Right renal pelvis (tissue), 4 donors: ENCODE measurements at places on chromosomes 11 and 22.
A peak's percentile ranks its signal among the peaks of the same experiment; 100 is the strongest.

GRCh38 chr11:117121176-117121575 lies 22.9 kb upstream of the PAFAH1B2 start:
- no peak for DNase-seq

DNA sequence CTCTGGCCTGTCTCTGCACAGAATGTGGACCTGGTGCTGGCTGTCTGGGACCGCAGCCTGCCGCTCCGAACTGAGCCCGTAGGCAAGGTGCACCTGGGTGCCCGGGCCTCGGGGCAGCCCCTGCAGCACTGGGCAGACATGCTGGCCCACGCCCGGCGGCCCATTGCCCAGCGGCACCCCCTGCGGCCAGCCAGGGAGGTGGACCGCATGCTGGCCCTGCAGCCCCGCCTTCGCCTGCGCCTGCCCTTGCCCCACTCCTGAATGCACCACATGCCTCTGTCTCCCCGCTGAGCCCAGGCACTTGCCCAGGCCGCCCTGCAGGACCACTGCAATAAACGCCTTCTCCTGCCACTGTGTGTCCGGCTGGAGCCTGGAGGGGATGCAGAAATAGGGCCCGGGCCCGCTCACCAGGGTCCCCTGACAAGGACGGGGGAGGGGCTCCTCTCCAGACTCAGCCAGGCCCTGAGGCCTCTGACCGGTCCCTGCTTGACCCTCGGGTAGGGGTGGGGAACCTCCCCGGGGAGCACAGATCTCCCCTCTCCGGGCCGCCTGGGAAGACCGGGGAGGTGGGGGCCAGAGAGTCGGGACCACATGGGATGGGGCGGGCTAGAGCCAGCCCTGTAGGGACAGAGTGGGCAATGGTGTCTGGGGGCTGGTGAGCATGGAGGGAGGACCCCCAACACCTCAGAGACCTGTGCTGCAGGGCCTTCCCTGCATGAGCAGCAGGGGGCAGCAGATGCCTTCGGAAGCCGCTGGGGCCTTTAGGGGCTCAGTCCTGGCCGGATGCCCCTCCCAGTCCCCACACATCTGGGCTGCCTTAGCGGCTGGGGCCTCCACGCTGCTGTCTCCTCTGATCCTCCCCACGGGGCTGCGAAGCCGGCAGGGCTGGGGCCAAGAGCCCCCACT lies 1.4 kb upstream of the TNNI2 start:
- DNase-seq = no peak

DNA sequence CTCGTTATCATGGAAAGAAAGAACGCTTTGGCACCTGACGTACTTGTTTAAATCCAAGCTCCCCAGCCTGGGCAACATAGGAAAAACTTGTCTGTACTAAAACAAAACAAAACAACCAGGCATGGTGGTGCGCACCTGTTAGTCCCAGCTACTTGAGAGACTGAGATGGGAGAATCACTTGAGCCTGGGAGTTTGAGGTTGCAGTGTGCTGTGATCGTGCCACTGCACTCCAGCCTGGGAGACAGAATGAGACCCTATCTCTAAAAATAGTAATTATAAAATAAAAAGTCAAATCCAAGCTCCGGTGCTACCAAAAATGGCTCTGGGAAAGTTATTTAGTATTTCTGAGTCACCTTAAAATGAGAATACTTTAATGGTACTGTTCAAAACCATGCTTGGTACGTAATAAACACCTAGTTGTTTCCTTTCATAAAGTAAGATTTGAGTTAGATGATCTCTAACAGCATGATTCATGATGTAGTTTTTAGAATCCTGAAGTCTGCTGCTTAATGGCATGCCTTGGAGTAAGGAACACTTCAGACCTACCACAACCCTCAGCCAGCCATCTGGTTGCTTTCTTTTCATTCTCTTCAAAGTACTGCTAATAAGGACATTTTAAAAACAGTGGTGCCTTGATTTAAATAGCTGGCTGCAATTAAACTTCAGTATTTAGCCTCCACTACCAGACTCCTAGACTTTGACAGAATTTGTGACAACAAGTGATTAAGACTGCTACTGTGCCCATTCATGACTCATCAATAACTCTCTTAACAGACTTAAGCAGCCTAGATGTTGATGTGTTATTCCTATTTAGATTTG lies 8.4 kb downstream of the PPME1 start:
- DNase-seq = no peak

- DNase-seq = no peak
Observed at GRCh38 chr11:15670520-15671070, 555.9 kb downstream of the INSC start.

- peak; percentile 35 for DNase-seq
Observed at GRCh38 chr11:10322830-10323792, 18.2 kb downstream of the ADM start.

GRCh38 chr11:134228625-134229024 lies 4.2 kb downstream of the VPS26B start:
- DNase-seq = no peak

GRCh38 chr11:113448316-113448677 lies 26.9 kb downstream of the DRD2 start:
- DNase-seq = no peak

DNA sequence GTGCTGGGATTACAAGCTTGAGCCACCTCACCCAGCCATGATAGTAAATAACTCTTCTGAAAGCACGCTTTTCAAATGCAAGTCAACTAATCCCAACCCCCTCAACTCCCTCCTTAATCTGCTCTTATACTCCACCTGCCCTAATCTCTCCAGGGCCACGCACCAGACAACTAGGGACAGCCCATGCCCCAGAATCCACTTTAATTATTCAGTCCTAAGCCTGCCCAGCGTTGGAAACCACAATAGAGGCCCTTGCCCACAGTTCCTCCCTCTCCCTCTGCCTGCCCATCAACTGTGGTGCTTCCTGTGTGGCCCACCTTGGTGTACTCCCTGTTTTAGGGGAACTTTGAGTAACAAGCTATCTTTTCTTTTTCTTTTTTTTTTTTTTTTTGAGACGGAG lies 2.7 kb upstream of the VPREB3 start:
- DNase-seq = no peak

DNA sequence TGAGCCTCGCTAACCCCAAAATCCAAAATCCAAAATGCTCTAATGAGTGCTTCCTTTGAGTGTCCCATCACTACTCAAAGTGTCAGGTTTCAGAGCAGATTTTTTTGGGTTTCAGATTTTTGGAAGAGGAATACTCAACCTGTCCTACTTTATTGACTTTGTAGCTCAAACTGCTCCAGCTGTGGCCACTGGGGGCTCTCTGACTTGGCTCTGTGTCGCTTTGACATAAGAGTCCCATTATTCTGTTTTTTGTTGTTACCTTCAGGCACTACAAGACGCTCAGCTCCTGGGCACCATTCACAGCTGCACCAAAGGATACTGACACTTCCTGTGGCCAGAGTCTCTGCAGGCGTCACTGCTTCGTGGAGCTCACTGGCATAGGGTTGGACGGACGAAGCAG lies 41.1 kb downstream of the PHF21B start:
- no peak for DNase-seq

DNA sequence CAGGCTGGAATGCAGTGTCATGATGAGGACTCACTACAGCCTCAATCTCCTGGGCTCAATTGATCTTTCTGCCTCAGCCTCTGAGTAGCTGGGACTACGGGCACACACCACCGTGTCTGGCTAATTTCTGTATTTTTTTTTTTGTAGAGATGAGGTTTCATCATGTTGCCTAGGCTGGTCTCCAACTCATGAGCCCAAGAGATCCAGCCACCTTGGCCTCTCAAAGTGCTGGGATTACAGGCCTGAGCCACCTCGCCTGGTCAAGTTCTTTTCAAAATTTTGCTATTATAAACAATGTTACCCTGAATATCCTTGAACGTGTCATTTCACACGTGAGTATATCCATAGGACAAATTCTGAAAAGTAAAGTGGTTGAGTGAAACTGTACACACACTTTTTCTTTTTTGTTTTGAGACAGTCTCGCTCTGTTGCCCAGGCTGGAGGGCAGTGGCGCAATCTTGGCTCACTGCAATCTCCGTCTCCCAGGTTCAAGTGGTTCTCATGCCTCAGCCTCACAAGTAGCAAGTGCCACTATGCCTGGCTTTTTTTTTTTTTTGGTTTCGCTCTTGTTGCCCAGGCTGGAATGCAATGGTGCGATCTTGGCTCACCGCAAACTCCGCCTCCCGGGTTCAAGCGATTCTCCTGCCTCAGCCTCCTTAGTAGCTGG lies 21.6 kb upstream of the EP300 start:
- no peak for DNase-seq

DNA sequence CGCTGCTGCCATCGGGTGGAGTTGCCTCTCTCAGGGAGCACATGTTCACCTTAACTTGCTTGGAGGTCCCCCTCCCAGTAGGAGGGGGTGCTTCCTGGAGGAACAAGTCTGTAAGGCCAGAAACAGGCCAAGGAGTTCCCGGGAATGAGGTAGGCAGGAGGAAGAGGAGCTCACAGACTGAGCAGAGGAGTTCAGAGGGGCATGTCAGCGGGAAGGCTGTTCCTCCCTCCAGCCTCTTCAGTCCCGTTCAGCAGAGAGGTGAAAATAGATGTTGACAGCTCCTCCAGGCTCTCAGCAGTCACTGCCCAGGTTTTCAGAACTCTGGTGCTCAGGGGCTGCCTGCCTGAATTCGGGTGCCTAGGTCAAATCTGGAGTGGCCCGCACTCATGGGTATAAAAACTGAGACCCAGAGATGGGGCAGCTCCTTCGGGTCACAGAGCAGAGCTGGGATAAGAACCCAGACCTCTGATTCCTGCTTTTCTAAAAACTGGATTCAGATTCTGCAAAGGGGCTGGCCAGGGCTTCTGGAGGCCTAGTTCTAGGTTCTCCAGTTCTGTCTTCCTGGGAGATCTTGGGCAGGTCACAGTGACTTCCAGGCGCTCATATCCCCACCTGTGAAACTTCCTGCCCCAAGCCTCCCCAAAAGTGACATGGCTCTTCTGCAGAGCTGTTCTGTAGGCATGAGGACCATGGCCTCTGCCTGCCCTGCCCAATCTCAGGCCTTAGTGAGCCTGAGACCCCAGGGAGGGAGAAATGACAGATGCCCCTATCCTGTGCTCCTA lies 18.3 kb downstream of the ATG16L2 start:
- no peak for DNase-seq

- no peak for DNase-seq
Observed at GRCh38 chr11:87634331-87634730, 540.9 kb downstream of the RAB38 start.

DNA sequence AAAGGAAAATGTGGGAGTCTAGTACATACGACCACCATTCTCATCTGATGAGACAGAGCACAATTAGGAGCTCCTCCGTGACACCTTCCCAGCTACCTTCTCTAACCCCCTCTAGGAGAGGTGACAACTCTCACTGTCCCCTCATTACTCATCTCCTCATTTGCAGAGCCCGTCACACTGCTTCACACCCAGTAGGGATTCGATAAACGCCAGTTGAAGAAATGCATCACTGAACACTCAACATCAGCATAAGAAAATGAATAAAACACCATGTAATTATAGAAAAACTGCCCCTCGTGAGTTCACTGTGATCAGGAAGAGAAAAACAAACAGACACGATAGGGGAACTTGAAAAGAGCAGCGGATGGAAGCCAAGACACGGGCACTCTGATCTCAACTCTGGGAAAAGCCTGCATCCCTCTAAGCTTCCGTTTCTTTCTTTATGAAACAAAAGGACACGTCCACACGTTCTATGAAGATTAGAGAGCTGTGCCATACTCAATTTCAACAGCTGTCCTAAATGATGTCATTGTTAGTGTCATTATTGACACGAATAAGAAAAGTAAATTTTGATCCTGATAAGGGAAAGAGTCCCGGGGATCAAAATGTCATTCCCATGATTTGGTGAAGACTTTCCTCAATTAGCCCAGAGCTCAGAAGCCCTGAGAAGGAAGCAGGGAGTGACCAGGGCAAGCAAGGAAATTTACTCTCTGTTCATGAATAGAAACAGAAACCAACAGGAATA lies 356.9 kb downstream of the LARGE1 start:
- DNase-seq = no peak

GRCh38 chr11:95371153-95371552 lies 140.2 kb upstream of the SESN3 start:
- DNase-seq = no peak

DNA sequence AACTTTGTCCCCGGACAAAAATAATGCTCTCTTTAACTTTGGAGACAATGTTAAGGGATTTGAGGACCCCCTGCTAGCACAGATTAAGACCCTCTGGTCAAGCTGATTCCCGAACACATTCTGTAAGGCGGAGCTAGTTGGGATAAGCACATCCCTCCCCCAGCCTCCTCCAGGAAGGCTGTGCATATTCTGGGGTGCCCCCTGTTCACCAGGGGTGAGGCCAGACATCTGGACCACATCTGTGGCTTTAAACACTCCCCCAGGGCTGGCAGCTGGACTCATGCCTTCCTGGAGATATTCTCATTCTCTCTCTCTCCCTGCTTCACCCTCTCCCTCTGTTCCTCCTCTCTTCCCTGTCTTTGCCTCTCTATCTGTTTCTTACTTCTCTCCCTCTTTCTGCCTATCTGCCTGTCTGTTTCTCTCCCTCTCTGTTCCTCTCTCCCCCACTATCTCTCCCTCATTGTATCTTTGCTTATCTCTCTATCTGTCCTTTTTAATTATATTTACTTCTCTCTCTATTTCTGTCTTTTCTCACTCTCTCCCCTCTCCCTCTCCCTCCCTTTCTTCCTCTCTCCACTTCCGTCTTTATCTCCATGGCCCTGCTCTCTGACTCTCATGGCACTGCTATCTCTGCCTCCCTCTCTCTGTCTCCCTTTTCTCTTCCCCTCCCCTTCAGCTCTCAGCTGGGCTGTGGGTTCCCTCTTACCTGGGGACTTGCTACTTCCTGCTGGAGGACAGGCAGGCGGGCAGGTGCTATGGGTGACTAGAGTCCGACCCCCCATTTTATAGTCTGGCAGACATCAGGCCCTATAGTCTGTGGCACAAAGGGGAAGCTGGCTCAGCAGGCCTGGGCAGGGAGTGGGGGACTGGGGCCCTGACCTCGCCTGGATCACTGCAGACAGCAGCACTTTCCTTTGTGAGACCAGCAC lies at the start of gene CRYBB1:
Gene CRYBB1 (minus strand): TSS at position 757 of the 929 bp plus-strand sequence. CDS start 1,708 bp downstream, outside the sequence.
- no peak for DNase-seq

DNA sequence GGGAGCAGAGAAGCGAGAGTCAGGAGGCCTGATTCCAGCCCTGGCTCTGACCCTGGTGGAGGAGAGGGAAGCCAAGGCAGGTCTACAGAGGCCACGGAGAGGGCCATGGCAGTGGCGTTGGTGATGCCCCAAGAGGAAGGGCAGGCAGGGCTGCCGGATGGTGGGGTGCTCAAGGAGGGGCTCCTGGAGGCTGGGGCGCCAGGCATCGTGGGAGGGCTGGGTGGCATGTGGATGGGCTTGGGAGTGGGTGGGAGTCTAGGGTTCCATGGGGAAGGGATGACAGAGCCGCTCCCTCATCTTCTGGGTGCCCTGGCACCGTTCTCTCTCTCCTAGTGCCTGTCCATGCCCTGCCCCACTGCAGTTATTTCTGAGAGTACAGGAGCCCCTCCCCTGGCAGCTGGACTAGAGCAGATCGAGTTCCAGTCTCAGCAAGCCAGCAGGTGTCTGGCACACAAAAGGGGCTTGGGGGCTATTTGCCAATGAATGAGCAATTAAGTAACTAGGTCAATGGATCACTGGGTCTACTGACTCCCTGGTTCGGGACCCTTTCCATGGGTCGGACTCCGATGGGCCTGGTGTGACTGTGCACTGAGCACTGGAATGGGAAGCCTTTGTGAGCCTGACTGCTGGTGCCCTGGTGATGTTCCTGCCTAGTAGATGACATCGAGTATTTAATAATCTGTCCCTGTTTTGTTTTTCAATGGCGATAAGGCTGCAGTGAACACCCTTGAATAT lies 570.0 kb downstream of the TBC1D22A start:
- no peak for DNase-seq

- DNase-seq = no peak
Observed at GRCh38 chr11:34825315-34825669, 90.9 kb downstream of the APIP start.

GRCh38 chr11:130391711-130392110 lies 36.7 kb downstream of the ADAMTS8 start:
- no peak for DNase-seq

- DNase-seq = no peak
Observed at GRCh38 chr11:93512073-93512475, 31.1 kb downstream of the SMCO4 start.
